ENCODE measurements at places on chromosomes 7 and 10.

DNA sequence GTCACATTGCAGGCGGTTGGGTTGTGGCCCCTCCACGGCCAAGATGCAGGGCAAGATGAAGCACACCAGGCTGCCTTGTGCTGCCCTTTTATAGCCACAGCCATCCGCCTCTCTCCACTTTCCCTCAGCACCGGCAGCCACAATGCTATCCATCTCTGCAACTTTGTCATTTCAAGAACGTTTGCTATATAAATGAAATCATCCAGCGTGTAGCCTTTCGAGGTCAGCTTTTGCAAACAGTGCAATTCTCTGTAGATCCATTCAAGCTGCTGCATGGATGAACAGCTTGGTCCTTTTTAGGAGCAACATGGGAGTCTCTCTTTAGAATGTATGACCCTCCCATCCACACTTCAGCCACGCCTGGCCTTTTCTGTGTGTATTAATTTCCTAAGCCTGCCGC lies 6.4 kb upstream of the IL15RA start:
- DNase-seq: no peak

- DNase-seq: no peak
Observed at GRCh38 chr10:81548160-81548559, 326.8 kb upstream of the NRG3 start.

DNA sequence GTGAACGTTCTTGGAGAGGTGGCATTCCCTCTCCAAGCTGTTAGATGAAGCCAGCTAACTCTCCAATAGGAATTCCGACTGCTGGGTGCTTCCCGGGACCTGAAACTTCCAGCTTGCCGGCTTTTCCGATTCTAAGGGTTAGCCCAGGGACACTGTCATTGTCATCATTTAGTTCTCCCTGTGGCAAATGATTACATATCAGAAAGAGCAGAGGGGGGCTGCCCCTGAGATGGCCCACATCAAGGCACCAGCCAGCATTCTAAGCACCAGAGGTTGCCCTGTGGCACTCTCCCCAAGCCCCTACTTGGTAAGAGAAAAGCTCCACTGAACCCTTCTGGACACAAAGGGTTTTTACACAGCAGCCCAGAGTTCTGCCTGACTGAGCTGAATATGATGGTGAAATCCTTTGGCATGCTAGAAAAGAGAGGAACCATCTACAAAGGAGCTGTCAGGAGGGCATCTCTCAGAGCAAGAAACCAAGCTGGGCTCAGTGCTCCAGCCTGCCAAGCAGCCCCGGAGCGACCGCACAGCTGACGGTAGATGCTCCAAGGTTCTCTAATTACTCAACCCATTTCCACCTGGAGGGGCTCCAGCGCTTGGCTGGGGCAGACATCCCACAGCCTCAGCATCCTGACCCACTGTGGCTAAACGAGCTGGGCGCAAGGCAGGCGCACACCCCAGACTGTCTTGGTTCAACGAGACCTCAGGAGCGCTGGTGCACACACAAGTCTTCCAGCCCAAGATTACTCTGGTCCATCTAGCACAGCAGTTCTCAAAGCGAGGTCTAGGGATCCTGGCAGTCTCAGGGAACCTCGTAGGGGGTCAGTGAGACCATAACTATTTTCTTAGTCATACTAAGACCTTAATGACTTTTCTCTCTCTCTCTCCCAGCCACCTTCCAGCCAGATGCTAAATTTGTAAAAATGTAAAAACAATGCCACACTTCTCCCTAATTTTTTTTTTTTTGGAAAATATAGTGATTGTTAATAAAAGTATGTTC lies 160.5 kb downstream of the GFRA1 start:
- DNase-seq: no peak

GRCh38 chr7:45080265-45080957 lies 8.4 kb downstream of the NACAD start:
- no peak for DNase-seq

- no peak for DNase-seq
Observed at GRCh38 chr7:73613954-73614735, 10.2 kb downstream of the MLXIPL start.

- DNase-seq: no peak
Observed at GRCh38 chr7:16636555-16637101, 8.9 kb downstream of the ANKMY2 start.

- DNase-seq: no peak
Observed at GRCh38 chr7:50940621-50941020, 157.9 kb upstream of the GRB10 start.

DNA sequence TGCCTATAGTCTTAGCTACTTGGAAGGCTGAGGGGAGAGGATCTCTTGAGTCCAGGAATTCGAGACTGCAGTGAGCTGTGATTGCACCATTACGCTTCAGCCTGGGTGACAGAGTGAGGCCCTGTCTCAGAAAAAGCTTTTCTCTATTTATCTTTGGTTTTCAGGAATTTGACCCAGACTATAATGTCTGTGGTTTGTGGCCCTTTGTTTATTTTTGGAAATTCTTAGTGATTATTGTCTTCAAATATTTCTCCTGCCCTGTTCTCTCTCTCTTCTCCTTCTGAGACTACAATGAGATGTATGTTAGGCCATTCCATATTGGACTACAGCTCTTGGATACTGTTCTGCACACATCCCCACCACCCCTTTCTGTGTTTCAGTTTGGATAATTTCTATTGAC lies 4.7 kb downstream of the MUC12 start:
- DNase-seq: no peak

DNA sequence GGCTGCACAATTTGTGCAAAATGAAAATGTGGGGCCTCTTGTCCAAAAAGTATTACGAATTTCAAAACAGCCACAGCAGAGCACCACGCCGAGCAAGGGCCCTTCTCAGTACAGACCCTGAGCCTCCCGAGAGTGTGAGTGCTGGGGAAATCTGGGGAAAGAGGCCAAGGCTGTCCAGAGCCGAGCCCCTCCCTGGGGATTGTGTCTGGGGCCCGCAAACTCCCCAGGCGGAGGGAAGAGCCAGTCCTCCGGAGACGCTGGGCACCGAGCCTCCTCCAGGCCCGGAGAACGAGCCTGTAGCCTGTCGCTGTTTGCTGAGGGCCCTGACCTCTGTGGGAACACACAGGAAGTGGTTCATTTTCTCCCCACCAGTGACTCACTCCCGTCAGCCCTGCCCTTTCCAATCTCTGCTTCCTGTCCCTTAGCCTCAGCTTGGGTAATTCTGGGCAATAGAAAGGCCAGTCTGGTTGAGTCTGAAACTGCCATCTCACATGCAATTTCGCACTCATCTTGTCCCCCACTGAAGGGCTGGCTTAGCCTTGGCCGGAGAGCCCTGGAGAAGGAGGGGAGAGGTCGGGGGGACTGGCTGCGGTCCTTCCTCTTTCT lies 19.5 kb upstream of the GNA12 start:
- peak; percentile 35 for DNase-seq

GRCh38 chr10:84176836-84177474 lies 3.4 kb downstream of the GPR15LG start:
- DNase-seq: no peak

GRCh38 chr7:106812027-106812643 lies 52.9 kb upstream of the PIK3CG start:
- peak; percentile 5 for DNase-seq

DNA sequence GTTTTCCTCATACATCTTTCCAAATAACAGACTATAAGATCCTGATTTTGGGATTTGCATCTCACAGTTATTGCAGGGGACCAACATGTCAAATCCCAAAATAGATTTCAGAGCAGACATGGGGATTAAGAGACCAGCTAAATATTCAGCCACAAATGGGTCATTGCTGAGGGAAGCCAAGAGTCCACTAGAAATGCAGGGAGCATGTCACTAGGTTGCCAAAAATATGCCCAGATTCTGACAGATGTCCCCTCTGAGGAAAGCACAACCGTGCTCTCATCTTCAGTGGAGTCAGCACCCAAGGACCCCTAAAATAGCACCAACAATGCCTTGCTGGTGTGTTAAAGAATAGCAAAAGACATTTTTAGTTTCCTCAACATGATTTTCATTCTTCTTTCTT lies 56.2 kb upstream of the AGK start:
- no peak for DNase-seq

GRCh38 chr10:23643111-23643780 lies 204.4 kb downstream of the OTUD1 start:
- no peak for DNase-seq

- no peak for DNase-seq
Observed at GRCh38 chr10:106082865-106083264, 1081.6 kb downstream of the SORCS1 start.

- no peak for DNase-seq
Observed at GRCh38 chr10:124713679-124714255, 30.4 kb downstream of the FAM53B start.

- no peak for DNase-seq
Observed at GRCh38 chr10:43855667-43856210, 207.1 kb upstream of the ZNF32 start.

GRCh38 chr7:2100278-2101208 lies 132.2 kb downstream of the MAD1L1 start:
- no peak for DNase-seq

- no peak for DNase-seq
Observed at GRCh38 chr7:47322731-47323130, 259.2 kb downstream of the TNS3 start.

- no peak for DNase-seq
Observed at GRCh38 chr10:121130382-121130781, 279.2 kb downstream of the WDR11 start.

DNA sequence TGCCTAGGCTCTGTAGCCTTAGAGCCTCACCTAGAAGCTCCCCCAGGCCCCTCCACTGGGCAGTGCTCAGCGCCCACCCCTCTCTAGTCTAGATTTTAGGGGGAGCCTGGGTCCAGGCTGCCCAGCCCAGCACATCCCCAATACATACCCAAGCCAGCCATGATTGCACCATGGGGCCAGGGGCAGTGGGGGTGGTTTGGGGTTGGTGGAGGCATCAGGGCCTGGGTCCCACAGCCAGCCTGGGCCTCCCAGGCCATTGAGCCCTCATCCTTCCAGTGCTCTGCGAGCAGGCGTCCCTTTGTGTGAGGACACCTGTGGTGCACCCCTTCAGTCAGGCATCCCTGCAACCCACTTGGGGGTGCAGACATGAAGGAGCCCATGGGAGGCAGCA lies 76.9 kb upstream of the RET start:
- no peak for DNase-seq
